Activated naive CD8-positive, alpha-beta T cell treated with anti-CD3 and anti-CD28 coated beads, Interleukin-2, amount 10 ng/mL, durations not matched to agents 7 days and 5 days (primary cell): ENCODE measurements at places on chromosomes 11 and 22.

DNA sequence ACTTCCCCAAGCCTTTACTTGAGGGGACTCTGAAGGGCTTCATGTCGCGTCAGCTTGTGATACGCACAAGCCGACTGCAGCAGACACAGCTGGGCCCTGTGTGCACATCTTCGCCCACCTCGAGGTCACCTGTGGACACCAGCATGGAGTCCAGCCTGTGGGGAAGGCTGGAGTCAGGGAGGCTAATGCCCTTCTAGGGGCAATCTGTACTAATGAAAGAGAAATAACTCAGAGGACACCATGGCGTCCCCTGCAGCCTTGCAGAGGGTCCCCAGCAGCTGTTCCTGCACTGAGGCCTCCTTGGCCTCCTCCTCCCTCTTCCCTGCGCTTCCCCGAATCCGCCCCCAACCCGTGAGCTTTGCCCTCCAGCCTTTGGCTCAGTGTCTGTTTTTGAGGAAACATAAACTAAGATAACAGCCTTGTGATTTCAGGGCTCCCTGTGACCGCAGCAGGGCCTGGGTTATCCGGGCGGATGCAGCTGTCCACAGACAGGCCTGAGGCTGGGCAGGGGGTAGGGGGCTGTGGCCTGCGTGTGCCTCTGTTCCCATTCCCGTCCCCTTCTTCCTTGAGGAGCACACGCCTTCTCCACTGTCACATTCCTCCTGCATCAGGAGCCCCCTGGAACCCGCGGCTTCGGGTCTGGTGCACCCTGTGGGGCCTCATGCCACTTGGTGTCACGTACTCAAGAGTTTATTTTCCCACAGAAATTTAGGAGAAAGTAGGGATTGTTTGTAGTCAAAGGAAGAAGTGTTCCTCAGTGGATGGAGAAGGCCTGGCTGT lies 25.0 kb downstream of the KRTAP5-5 start:
- peak; percentile 15 for DNase-seq

- DNase-seq, result no peak
These were observed 46.9 kb upstream of the OR4B1 start for GRCh38 chr11:48169717-48170116.

DNA sequence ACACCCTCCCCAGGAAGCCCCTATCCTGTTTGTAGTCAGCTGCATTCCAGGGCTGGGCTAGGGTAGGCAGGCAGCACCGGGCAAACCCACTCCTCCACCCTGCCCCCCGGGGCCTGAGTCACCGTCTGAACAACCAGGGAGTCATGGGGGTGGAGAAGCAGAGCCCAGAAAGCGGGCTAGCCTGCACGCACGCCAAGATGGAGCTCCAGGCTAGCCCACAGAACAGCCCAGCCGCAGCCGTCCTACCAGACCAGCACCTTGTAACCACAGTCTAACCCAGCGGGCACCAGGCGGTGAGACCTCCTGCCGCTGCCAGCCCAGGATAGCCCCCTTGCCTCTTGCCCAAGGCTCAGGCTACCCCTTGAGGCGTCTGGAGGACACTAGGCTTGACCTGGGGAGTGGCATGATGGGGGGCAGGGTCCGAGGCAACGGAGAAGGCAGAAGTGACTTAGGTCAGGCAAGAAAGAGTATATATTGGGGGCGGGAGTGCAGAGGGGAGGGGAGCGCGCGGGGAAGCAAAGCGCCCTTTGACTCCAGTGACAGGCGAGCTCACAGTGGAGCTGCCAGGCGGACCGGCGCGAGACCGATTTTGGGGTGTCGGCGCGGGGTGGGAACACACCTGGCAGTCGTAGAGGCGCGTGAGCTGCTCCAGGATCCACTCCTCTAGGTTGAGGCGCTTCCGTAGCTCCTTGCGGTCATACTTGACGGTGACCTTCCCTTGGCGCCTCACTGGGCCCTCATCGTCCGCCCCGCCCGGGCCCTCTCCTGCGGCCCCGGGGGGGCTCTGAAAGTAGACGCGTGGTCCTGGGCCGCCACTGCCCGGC lies 734 bp downstream of the PPP1R14B start:
- peak; percentile 66 for DNase-seq

DNA sequence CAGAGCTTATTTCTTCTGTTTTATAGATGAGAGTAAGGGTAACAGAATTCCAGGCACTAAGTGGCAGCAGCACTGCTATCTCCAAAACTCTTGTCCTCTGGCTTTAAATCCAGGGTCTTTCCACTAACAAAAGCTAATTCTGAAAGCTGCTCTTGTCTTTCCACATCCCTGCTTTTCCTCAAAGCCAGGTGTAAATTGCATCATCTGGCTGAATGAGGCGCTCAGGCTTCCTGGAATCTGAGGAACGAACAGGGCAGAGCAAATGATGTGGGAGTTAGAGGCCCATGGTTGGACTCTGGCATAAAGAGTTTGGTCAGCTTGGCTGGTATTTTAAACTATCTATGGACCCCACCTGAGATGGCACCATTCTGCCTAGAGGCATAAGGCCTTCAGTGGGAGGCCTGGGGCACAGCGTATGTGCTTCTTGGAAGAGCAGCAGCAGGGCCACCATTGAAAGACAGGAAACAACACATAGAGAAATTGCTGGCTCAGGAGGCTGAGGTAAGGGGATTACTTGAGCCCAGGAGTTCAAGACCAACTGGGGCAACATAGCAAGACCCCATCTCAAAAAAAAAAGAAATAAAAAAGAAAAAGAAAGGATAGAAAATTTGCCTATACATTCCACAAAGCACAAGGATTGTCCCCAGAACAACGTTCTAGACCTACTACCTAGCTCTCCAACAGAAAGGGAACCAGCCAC lies 1.9 kb downstream of the KCNJ5 start:
- no peak for DNase-seq

DNA sequence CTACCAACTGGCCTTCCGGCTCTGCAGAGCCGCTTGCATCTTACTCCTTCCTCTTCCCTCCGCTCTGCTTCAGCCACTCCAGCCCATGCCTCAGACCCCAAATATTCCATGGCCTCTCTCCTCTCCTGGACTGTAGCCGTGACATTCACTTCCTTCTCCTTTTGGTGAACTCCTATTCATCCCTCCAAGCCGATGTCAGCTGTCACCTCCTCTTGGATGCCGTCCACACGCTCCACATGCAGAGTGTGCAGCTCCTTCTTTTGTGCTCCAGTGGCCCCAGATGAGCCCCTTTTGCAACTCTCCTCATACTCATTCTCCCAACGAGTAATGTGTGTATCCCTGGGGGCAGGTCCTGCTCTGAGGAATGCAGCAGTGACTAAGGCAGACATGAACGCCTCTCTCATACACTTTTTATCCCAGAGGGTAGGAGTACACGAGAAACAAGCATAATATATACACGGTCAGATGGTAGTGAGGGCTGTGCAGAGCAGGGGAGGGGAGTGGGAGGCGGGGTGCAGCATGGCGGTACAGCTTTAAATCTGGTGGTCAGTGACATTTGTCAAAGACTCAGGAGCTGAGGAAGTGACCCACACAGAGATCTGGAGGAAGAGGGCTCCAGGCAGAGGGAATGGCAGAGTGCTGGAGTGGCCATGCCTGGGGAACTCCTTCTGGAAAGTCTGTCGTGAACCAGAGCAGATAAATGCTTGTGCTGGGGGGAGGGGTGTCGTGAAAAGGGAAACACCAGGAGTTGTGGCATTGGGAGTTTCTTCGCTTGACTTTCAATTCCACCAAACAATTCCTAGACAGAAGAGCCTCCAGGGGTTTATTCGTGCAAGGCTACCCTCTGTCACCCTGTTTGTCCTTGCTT lies 83.8 kb upstream of the ATXN10 start:
- DNase-seq, result no peak

GRCh38 chr11:3712274-3712673 lies 41.1 kb upstream of the CHRNA10 start:
- DNase-seq, result no peak

GRCh38 chr11:26065944-26066343 lies 266.0 kb upstream of the ANO3 start:
- no peak for DNase-seq
